CD4-positive, alpha-beta memory T cell (primary cell): ENCODE measurements at places on chromosomes 16 and 17. TPM values are rescaled to one million over a fixed set of nuclear protein-coding genes. Genes with fewer than 3 reads are reported as not detected.

- no peaks in the 10 kb centered on the region for H3K27me3 ChIP-seq
- no peak overlapping the region for H3K4me3 ChIP-seq
- DNase-seq: no peak
- no peaks in the 10 kb centered on the region for H3K36me3 ChIP-seq
Observed at GRCh38 chr17:64331931-64332493, 58.6 kb downstream of the PECAM1 start.

DNA sequence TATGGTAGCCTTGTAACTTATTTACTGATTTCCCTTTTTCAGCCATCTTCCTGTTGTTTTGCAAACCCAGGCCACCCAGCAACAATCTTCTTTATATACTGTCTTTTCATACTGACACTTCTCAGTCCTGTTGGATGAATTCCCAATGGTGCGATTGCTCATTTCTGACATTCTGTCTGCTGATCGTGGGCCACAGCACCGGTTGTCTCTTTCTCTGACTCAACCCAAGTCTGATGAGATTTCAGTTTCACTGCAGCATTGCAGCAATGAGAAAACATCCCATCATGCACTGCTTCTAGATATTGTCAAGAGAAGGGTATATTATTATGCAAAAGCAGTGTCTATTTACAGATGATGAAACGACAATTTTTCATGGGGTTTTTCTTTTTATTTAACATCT, 349.2 kb upstream of the HSBP1 start:
- no peaks in the 10 kb centered on the region for H3K27me3 ChIP-seq
- no peaks in the 10 kb centered on the region for H3K4me1 ChIP-seq
- H3K36me3 ChIP-seq: no peaks in the 10 kb centered on the region

DNA sequence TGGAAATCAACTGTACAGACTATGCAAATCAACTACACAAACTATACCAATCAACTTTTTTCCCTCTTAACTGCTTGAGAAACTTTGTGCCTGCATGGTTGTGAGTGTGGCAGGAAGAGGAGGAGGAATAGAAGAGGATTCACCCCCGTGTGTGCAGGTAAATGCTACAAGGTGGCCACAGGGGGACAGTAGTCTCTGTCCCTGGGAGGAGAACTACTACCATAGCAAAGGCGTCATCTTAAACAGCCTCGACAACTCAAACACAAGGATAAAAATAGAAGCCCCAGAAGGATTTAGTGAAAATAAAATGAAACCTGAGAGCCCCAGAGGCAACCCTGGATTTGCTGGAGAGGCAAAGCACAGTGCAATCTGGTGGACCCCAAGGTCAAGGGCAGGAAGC, 199.5 kb upstream of the DYNLRB2 start:
- no peaks in the 10 kb centered on the region for H3K36me3 ChIP-seq
- no peak overlapping the region for H3K4me3 ChIP-seq
- DNase-seq: no peak
- no peak overlapping the region for H3K27ac ChIP-seq
- H3K4me1 ChIP-seq: no peaks in the 10 kb centered on the region

The FA2H gene
- 0.17 TPM for total RNA-seq

The G6PC1 gene
- not detected for total RNA-seq

DNA sequence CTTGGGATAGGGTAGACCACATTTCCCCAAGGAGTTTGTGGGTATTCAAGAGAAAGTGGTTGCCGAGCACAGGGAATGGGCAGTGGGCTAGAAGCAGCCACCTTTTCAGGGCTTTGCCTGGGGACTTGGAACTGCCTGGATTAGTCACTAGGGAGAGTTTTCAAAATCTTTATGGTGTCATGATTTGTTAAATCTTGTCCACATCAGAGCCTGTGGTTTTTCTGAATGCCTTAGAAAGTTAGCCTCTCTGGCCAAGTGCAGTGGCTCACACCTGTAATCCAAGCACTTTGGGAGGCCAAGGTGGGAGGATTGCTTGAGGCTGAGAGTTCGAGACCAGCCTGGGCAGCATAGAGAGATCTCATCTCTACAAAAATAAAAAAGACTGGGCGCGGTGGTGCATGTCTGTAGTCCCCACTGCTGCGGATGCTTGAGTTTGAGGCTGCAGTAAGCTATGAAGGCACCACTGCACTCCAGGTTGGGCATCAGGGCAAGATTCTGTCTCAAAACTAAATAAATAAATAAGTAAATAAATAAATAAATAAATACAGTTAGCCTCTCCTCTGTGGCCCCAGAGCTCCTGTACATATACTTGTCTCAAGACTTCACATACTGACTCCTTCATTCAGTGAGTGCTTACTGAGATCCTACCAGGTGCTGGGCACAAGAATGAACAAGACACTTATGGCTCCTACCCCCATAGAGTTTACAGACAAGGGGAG, 76.3 kb upstream of the HNF1B start:
- H3K4me1 ChIP-seq: no peaks in the 10 kb centered on the region
- no peak overlapping the region for H3K4me3 ChIP-seq
- H3K27me3 ChIP-seq: no peaks in the 10 kb centered on the region
- no peak overlapping the region for H3K27ac ChIP-seq
- no peak for DNase-seq

The DYNLRB2 gene
- total RNA-seq: 0.78 TPM

The GUCY2D gene
- total RNA-seq: not detected

GRCh38 chr17:74977802-74978201, 5.2 kb upstream of the HID1 start:
- no peak overlapping the region for H3K4me3 ChIP-seq
- H3K36me3 ChIP-seq: no peaks in the 10 kb centered on the region
- H3K27ac ChIP-seq: no peak overlapping the region
- peaks cover 24% of the 10 kb centered on the region for H3K4me1 ChIP-seq

- no peaks in the 10 kb centered on the region for H3K4me1 ChIP-seq
- H3K27me3 ChIP-seq: no peaks in the 10 kb centered on the region
- H3K36me3 ChIP-seq: no peaks in the 10 kb centered on the region
Observed at GRCh38 chr16:53672461-53672860, 31.2 kb downstream of the RPGRIP1L start.

The TMEM98 gene
- total RNA-seq: not detected

- H3K36me3 ChIP-seq: no peaks in the 10 kb centered on the region
- no peak overlapping the region for H3K27ac ChIP-seq
- no peak for DNase-seq
Observed at GRCh38 chr17:6546069-6546718, 10.2 kb downstream of the PITPNM3 start.

GRCh38 chr17:36829676-36830075, 107.6 kb upstream of the LHX1 start:
- no peaks in the 10 kb centered on the region for H3K4me1 ChIP-seq
- H3K27ac ChIP-seq: no peak overlapping the region
- DNase-seq: no peak
- no peaks in the 10 kb centered on the region for H3K27me3 ChIP-seq

DNA sequence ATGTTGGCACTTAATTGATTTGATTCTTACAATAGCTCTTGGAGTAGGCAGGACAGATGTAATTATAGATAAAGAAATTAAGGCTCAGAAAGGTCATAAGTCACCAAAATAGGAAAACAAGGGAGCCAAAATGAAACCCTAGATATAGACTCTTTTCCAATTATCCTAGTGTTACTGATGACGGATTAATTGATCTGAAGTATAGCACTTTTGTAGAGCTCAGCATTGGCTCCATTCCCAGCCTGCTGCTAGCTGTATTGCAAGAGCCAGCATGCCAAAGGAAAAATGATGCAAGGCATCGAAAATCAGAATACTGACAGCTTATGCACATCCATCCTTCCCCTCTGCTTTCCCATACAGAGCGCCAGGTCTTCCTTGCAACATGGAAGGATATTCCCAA, 21.6 kb upstream of the RASL10B start:
- no peaks in the 10 kb centered on the region for H3K27me3 ChIP-seq
- DNase-seq: no peak
- H3K4me1 ChIP-seq: peaks cover 26% of the 10 kb centered on the region
- H3K36me3 ChIP-seq: peaks cover 16% of the 10 kb centered on the region
- H3K27ac ChIP-seq: no peak overlapping the region
- H3K4me3 ChIP-seq: no peak overlapping the region

DNA sequence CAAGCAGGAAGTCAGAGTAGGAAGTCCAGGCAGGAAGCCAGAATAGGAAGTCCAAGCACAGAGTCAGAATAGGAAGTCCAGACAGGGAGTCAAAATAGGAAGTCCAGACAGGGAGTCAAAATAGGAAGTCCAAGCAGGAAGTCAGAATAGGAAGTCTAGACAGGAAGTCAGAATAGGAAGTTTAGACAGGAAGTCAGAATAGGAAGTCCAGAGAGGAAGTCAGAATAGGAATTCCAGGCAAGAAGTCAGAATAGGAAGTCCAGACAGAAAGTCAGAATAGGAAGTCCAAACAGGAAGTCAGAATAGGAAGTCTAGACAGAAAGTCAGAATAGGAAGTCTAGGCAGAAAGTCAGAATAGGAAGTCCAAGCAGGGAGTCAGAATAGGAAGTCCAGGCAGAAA, 105.3 kb upstream of the C16orf82 start:
- no peak overlapping the region for H3K27ac ChIP-seq
- no peak for DNase-seq
- H3K36me3 ChIP-seq: no peaks in the 10 kb centered on the region
- no peak overlapping the region for H3K4me3 ChIP-seq
- H3K27me3 ChIP-seq: no peaks in the 10 kb centered on the region

GRCh38 chr16:65422934-65423333, 301.1 kb upstream of the CDH11 start:
- no peak for DNase-seq
- no peaks in the 10 kb centered on the region for H3K4me1 ChIP-seq
- H3K27me3 ChIP-seq: no peaks in the 10 kb centered on the region
- H3K27ac ChIP-seq: no peak overlapping the region
- no peaks in the 10 kb centered on the region for H3K36me3 ChIP-seq

The CD300A gene
- 28.8 TPM for total RNA-seq
